ENCODE measurements at places on chromosomes 2 and 18.

GRCh38 chr18:10713409-10713808, 187.6 kb downstream of the NAPG start:
- DNase-seq = no peak

GRCh38 chr2:113692698-113693428, 63.6 kb downstream of the SLC35F5 start:
- no peak for DNase-seq

- DNase-seq = no peak
Measured at GRCh38 chr18:37965572-37965970, 400.0 kb upstream of the CELF4 start.

- DNase-seq = no peak
Measured at GRCh38 chr2:112290088-112290487, 14.7 kb downstream of the ZC3H6 start.

GRCh38 chr2:235004329-235004903, 52.6 kb downstream of the SH3BP4 start:
- no peak for DNase-seq

DNA sequence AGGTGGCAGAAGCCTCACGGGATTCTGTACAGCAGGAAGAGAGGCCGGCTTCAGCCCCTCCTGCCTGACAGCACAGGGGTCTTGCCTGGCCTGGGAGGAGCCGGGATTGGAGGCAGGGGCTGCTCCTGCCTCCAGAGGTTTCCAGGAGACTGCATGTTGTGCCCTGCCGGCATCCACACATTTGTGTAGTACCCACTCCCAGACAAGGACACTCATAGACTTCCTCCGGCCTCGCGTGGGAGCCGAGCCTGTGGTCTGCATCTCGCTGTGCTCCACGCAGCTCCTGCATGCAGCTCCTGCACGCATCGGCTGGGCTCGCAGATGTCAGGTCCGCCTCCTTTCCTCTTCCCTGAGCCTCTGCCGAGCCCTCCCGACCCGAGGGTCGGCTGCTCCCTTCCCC, 34.7 kb downstream of the TPO start:
- no peak for DNase-seq

GRCh38 chr2:2368476-2368875, 37.4 kb upstream of the MYT1L start:
- no peak for DNase-seq

GRCh38 chr18:986051-986450, 81.4 kb downstream of the ADCYAP1 start:
- no peak for DNase-seq

- no peak for DNase-seq
Measured at GRCh38 chr2:205681401-205682238, 681 bp upstream of the NRP2 start.

DNA sequence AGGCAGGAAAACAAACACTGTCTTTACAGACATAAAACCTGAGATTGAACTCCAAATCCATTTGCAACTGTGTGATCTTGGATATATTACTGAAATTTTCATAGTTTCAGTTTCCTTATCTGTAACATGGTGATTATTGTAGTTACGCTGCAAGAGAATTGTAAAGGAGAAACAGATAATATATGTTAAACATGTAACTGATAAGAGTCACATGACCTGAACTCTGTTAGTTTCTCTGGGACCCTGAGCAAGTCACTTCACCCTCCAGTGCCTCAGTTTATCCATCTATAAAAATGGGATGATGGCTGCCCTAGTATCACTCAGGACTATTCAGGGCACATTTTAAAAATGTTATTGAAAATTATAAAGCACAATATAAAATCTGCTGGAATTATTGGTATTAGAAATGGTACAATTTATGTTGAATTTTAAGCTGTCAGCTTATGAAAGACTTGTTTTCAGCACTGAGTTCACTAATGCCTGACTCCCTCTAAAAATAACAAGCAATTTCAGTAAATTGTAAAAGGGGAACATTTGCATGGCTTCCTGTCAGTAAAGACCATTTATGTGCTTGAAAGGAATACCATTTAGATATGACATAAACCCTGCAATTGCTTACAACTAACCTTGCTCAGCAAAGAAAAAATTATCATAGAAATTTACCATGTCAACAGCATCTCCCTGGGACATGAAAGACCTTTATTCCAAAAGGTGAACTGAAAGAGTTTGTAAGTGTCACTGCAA, 393.5 kb downstream of the RAD51AP2 start:
- no peak for DNase-seq

- no peak for DNase-seq
Measured at GRCh38 chr2:231383416-231384108, 11.9 kb upstream of the B3GNT7 start.

Data from stimulated activated CD8-positive, alpha-beta memory T cell treated with anti-CD3 and anti-CD28 coated beads, Interleukin-15, amount 100 ng/mL, for 24 hours (primary cell).